ENCODE measurements at places on chromosomes 6 and 20.

GRCh38 chr20:8212286-8212685, 80.2 kb downstream of the PLCB1 start:
- no peak for DNase-seq

DNA sequence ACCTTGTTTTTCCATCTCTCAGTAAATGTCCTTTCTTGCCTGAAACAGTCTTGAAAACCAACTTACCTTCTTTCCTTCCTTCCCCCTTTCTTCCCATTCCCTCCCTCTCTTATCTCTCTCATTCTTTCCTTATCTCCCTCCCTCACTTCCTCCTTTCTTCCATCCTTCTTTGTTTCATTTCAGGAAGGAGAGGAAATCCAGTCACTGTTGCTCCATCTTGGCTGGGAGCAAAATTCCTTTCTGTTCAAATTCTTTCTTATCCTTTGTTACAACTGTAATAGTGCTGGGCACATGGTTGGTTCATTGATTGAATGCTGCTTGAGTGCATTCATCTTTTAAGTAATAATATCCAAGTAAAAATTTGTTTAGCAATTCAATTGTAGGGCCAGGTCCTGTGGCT, 17.4 kb upstream of the TCP11 start:
- DNase-seq = no peak

GRCh38 chr20:51022227-51022802, 592 bp downstream of the KCNG1 start:
- DNase-seq = no peak

GRCh38 chr6:156710479-156710878, 66.7 kb upstream of the ARID1B start:
- no peak for DNase-seq

- DNase-seq = no peak
These were observed 178.8 kb downstream of the ZFAND3 start for GRCh38 chr6:37998366-37998765.

DNA sequence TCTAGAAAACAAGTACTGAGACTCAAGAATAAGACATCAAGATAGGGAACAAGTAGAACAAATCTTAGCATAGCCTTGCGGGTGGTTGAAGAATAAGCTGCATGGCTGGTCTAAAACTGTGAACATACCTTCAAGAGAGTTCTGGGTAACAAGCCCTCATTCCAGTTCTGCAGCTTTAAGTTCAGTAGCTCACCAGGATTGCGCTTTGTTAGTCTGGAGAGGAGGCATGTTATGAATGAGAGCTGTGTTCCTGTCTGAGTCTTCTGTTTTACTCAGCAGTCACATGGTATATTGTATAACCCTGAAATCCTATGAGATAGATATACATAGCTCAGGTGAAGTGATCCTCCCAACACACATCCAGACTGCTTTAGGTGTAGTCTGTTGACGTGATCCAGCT, 406.6 kb upstream of the IRAK1BP1 start:
- DNase-seq = no peak

- no peak for DNase-seq
These were observed 848.2 kb downstream of the DHX35 start for GRCh38 chr20:39810309-39810708.

- DNase-seq = no peak
These were observed 50.4 kb downstream of the TOP1 start for GRCh38 chr20:41079066-41079465.

DNA sequence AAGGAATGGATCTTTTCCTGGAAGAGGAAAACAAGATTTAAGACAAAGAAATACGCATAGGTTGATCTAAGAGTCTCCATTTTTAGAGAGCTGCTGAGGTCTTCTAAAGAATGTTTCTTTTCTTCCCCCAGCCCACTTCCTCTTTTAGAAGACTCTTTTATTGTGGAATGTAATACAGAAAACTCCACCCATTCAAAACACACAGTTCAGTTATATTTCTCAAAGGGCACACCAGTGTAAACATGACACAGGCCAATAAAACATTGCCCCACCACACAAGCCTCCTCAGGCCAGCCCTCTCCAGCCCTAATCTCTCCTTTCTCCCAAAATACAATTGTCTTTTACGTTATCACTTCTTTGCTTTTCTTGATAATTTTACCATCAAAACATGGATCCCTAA, 42.8 kb downstream of the SLC35B3 start:
- DNase-seq = no peak

DNA sequence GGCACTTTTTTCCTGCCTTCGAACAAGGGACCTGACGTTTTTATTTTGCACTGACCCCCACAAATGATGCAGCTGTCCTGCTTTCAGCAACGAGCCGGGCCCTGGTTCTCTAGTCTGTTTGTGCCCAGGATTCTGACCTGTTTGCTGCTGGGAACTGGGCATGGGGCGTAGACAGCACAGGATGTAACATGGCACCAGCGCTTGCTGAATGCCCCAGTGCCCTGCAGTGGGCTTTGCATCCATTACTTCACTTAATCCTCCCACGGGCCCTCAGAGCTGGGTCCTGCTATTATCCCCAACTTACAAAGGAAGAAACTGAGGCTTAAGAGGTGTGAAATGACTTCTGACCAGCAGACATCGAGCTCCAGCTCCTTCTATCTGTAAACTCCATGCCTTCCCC, 80.4 kb upstream of the PMEPA1 start:
- no peak for DNase-seq

GRCh38 chr20:32007787-32008616, 2.2 kb upstream of the CCM2L start:
- DNase-seq = no peak

DNA sequence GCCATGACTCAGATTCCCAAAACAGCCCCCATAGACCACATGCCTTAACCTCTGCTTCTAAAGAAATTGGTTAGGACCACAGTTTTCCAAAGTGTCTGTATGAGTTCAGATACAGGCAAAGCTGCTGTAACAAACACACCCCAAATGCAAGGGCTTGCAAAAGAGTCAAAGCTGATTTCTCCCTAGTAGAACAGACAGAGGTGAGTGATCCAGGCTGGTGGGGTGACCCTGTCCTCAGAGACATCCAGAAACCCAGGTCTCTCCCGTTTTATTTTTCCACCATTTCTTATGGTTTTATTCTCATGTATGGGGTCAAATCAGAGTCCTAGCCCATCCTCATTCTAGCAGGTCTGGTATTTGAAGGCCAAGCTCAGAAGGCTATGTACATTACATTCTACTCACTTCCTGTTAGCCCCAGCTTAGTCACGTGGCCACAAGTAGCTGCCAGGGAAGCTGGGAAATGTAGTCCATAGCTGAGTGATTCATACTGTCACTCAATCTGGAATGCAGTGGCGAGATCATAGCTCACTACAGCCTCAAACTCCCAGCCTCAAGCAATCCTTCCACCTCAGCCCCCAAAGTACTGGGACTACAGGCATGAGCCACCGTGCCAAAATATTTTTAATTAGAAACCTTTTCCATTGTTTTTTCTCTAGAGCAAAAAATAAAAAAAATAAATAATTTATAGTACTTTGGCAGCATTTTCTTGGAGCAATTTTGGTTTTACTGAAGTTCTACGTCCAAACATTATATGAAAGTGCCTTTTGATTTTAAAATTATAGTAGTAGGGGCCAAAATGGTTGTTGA, 175.2 kb downstream of the ZMYND8 start:
- no peak for DNase-seq

DNA sequence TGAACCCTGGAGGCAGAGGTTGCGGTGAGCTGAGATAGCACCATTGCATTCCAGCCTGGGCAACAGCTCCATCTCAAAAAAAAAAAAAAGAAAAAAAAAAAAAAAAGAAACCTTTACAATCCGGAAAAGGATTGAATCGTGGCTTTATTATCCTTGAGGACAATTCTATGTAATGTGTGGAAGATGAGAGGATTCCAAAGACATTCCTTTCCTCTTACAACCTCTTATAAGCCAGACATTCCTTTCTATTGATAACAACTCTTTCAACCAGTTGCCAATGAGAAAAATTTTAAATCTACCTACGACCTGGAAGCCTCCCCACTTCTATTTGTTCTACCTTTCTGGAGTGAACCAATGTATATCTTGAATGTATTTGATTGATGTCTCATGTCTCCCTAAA, 91.2 kb upstream of the EEF1E1 start:
- DNase-seq = no peak

GRCh38 chr6:166119116-166119911, 48.3 kb downstream of the TBXT start:
- no peak for DNase-seq

DNA sequence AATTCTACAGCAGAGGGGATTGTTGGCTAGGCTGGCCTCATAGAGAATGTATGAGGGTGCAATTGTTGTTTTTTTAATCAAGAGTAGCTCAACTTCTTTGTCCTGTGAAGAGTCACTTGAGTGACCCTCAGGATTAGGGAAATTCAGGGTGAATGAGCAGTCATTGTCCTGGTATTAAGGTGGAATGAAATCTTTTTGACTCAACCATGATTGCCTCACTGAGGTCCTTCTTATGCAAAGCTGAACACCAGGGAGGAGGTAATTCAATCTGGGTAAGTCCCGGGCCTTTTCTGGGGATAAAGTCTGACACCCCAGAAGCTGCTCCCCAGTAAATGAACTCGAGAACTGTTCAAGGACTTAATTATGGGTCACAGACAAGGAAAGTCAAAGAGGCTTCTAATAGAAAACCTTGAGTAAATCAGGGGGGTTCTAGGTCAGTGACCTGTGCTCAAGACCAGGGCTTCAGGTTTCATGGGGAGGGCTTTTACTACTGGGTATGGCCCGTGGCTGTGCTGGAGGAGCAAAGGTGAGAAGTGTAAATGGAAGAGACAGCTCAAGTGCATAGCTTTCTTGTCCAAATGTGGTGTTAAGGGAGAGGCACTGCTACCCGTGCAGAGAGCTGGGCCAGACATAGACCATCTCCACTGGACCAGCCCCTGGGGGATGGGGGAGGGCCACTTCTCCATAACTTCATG, 25.3 kb upstream of the ZBTB24 start:
- DNase-seq = no peak

- no peak for DNase-seq
These were observed 88.2 kb downstream of the HIVEP2 start for GRCh38 chr6:142856624-142857232.

- no peak for DNase-seq
These were observed 10.4 kb upstream of the MATN4 start for GRCh38 chr20:45318386-45318939.

GRCh38 chr6:33733709-33734007, 13.0 kb downstream of the IP6K3 start:
- DNase-seq = no peak

DNA sequence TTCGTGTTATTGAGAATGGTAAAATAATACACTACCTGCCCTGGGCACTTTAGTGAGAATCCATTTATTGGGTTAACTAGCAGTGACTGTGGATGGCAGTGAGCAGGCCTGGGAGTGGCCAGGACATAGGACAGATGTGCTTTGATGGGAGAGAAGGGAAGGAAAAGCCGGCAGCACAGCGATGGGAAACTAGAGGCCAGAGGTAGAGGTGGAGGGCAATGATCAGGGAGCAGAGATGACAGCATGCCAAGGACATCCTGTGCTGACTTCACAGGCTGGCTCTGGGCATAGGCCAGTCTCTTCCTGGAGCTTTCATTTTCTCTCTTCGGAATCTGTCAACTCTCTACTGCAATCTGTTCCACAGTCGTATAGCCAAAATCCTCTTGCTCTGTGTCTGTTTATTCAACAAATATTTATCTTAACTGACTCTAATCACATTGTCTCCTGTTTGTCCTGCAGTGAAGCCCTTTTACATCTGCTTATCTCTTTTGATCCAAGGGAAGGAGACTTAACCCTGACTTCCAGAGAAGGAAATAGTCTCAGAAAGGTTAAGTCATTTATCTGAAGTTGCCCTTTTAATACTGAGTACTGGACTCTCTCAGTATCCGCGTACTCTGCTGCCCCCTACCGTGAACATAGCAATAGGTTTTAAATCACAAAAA, 18.4 kb upstream of the MMP24 start:
- DNase-seq = peak; percentile 63

All from stimulated activated CD8-positive, alpha-beta memory T cell treated with anti-CD3 and anti-CD28 coated beads, Interleukin-15, amount 100 ng/mL, for 4 hours (primary cell).